Endothelial cell of umbilical vein (primary cell): ENCODE measurements at places on chromosomes 13 and 19. TPM values are rescaled to one million over a fixed set of nuclear protein-coding genes. Genes with fewer than 3 reads are reported as not detected.

DNA sequence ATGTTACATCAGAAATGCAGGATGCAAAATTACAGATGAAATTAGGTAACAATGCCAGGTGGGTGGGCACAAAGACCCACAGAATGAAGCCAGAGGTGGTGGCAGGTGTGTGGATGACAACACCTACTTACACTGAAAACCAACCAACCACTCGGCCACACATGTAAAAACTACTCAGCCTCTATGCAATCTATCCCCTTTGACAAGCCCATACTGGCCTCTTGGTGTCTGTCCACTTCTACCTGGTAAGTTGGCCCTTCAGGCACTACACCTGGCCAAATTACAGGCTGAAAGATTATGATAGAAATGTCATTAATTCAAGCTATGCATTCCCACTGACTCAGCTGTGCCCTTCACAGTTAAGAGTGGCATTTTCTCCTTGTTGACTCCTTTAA, 50.0 kb downstream of the BRD4 start:
- no peak for DNase-seq

DNA sequence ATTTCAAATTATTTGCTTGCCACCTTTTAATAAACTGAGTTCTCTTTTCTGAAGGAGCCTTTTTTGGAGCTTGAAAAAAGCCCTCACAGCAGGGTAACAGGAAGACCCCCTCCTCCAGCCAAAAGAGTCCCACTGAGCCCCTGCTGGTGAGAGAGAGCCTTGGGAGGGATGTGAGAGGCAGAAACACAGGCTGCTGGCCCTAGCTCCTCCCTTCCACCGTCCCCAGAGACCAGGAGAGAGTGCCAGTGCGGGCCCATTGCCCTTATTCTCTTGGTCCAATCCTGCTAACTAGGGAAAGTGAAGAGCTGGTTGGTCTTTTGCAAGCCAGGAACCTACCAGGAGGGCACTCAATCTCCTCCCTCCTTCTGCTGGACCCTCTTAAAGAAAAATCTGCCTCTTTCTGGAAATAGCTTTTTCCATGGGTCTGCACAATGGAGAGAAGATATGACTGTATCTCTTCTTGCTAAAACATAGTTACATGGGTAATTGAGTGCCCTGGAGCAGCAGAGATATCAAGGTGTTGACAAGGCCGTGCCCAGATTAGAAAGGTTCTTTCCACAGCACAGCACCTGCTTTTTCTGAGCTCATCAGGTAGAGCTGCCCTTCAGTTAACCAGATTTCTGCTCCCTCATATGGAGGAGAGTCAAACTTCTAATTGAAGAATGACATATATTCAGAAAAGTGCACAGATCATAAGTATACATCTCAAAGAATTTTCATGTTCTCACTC, 113.9 kb downstream of the LRCH1 start:
- no peak for DNase-seq

DNA sequence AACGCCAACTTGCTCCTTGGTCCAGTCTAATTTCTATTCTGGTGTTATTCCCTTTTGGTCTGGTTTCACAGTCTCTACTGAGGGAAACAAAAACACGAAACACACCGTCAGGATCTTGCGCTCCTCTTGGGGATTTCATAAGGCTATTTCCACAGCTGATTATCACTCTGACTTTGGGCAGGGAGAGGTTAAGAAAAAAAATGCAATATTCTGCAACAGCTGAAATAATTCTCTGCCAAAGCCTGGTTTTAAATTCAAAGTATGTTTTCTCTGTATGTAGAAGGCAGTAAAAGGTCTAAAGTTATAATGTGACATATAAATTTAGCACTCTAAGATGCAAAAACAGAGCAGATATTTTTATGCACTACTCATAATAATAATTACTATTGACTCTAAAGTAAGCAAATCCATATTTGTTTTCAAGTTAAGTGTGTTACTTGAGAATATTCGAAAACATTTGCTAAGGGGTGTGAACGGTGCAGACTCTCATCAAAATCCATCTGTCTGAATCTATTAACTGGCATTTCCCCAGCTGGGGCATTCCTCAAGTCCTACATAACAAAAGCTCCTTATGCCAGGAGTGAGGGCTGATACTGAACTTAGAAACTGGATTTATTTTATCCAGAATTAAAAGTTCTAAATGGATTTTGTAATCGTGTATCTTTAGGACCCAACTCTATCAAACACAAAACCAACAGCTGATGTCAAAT, 38.4 kb upstream of the STARD13 start:
- no peak for DNase-seq

ZNF723 gene
- not detected in 2 replicates for total RNA-seq

CEACAM4 gene
- not detected in 2 replicates for total RNA-seq

FAM83E gene
- 1.7 and 3.5 TPM in 2 replicates for total RNA-seq
